ENCODE measurements at places on chromosomes 16 and 17.

DNA sequence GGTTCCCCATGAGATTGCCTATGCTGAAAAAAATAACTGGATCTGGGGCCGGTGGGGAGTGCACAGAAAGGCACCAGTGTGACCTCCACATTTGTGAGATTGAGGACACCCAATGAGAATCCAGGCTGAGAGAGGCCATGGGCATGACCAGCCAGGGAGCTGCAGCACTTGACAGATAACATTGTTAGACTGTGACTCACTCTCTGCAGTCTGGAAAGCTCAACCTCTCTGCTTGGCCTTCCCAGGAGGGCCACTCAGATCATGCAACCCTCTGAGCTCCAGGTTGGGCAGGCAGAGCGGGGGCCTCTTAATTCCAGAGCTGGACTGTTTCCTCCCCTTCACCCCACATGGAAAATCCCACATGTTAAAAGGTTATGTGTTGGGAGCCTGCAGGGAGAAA is 30.1 kb downstream of the FZD2 start:
- DNase-seq, result no peak

GRCh38 chr17:41967921-41968578 is 1.5 kb downstream of the CNP start:
- no peak for DNase-seq

DNA sequence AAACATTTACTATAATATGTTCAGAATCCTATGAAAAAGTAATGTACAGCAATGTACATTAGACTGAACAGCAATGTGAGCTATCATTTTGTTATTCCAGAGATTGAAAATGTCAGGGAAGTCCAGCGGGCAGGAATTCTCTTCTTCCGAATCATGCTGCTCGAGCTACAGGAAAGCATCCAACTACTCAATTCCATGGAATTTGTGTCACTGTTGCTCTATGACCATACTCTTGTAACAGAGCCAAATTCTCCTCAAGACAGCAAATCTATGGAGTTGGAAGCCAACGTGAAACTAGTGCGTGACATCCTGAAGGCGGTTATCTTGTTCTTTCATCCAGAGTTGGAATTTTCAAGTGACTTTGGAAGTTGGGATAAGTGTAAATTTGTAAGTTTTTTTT is 24.8 kb upstream of the NSRP1 start:
- no peak for DNase-seq

- no peak for DNase-seq
Measured at GRCh38 chr17:51682115-51682514, 421.8 kb downstream of the UTP18 start.

- no peak for DNase-seq
Measured at GRCh38 chr17:80706463-80706867, 161.8 kb downstream of the RPTOR start.

- DNase-seq, result no peak
Measured at GRCh38 chr17:39666601-39667261, 1.5 kb upstream of the PNMT start.

- no peak for DNase-seq
Measured at GRCh38 chr16:77987810-77988209, 34.5 kb upstream of the CLEC3A start.

DNA sequence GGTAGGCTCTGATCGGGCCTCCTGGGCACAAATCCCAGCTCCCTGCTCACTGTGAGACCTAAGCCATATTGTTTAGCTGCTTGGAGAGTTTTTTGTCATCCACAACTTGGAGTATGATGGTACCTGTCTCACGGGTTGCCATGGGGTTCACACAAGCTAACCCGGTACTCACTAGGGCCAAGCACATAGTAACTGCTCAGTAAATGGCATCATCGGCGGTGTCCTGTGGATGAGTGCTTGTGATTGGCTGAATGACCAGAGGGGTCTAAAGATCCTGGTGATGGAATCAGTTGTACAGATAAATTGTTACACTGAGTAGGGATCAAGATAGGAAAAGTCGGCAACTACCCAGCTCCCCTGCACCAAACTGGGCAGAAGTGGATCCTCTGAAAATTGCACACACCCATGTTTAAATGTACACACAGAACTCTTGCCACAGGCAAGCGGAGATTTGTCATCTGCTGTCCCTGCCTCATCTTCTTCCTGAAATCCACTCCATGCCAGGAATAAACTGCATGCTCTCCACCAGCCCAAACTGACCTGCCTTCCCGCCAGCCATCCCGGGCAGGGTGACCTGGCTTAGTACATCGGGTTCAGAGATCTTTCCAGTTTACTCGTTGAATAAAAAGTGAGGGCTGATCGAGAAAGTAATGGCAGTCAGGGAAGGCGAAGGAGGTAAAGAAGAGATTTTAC is 6.5 kb downstream of the MAPT start:
- DNase-seq, result no peak

DNA sequence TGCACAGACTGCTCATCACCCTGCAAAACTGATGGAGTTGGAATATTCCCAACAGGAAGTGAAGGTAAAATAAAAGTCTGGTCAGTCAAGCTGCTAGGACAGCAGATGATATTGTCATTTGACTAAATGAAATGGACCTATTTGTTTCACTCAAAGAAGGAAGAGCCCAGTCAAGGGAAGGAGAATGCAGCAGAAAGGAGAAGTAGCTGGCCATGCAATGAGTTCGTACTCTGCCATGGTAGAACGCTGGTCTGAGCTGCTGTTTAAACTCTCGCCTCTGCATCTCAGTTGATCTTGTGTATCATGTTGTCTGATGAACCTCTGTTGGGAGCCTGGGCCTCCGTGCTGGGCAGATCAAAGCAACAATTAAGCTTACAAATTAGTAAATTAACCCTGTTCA is 15.6 kb upstream of the YPEL2 start:
- no peak for DNase-seq

DNA sequence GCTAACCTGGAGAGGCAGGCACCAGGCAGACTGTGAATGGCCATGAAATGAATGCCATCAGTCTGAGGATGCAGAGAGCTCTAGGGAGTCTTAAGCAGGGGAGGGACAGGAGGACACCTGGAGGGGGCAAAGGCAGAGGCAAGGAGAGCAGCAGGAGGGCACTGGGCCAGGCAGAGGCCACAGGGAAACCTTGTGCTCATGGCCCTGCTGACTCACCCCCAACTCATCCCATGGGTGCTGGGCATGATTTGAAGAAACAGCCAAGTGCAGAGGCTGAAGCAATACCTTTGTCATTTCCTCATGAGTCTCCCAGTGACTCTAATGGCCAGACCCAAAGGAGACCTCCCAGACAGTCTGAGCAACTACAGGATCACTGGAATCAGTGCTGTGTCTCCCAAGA is 141.4 kb downstream of the TMEM132E start:
- DNase-seq, result no peak

DNA sequence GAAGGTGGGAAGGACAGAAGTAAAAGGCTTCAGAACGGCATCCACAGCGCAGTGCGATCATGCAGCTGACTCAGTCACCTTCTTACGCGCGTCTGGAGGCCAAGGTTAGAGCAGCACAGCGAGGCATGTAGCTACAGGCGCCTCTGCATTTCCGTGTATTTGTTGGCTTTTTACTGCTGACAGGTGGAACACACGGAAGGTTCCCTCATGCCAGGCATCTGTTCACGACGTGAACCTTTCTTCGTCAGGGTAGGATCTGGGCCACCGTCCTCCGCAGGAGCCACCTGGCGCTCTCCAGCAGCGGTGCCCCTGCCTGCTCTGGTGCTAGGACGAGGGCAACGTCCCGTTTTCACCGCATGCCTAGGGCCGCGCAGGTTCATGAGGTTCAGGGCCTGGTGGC is 15.3 kb downstream of the TMEM204 start:
- DNase-seq, result no peak

DNA sequence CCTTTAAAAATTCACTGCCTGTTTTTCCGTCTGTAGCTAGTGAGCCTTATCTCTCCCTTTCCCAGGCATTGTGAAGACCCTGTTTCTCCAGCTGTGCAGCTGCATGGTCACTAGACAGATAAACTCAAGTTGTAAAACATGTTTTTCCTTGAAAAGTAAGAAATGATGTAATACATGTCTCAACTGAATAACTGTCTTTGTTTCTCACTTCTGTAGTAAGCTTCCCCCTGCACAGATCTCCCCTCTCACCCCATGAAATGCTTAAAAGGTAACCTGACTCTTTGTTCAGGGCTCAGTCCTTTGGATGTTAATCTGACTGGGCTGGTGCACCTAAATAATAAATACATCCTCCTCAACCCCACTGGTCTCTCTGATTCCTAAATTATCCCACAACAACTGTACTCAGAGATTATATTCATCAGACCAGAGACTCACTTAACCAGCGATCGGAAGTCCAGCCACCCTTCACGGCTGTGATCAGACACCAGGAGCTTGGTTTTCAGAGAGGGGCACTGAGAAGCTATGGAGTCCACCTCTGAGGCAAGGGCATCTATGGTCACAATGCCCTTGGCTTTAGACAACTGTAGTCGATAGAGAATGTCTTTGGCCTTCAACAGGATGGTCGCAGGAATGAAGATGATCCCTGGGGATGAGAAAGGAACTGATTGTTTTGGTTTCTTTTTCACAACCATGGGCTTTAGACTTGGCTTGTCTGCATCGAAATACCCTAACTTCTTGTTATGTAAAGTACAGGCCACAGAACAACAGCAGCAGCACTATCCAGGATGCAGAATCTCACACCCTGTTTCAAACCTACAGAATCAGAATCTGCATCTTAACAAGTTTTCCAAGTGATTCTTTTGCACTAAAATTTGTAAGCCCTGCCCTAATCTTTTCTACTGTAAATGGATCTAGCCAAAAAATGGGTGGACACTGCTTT is 15.4 kb downstream of the ACSM1 start:
- no peak for DNase-seq

DNA sequence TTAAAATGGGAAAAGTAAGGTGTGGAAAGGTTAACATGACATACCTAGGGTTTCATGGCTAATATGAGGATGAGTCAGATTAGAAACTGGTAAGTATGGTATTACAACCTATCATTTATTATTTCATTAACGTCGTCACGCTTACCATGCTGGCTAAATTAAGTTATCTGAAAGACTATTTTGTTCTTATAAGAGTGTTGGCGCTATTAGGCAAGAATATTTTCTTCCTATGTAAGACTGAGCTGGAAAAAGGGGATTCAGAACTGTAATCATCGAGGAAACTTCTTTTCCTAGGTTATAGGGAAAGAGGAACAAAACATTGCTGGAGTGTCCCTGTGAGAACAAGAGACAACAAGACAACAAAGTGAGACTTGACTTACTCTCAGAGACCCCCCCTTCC is 440.8 kb downstream of the KCNJ2 start:
- DNase-seq, result no peak

DNA sequence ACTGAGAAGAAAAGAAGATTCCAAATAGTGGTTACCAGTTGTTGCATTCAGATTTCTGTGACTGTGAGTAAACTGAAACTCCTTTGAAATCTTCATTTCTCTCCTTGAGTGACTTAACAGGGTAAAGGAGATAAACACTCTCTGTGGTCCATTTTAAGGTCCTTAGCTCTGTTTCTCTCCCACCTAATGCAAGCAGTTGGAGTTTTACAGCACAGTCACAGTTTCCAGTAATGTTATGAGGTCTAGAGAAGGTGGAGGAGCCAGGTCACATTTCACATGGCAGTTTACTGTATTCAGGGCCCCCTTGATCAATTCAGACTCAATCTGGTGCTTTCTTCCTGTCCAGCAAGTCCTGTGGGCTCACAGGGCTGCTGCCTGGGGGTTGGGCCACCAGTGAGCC is 32.2 kb upstream of the SLC12A3 start:
- no peak for DNase-seq

GRCh38 chr17:41551365-41551764 is 20.5 kb downstream of the KRT9 start:
- no peak for DNase-seq

DNA sequence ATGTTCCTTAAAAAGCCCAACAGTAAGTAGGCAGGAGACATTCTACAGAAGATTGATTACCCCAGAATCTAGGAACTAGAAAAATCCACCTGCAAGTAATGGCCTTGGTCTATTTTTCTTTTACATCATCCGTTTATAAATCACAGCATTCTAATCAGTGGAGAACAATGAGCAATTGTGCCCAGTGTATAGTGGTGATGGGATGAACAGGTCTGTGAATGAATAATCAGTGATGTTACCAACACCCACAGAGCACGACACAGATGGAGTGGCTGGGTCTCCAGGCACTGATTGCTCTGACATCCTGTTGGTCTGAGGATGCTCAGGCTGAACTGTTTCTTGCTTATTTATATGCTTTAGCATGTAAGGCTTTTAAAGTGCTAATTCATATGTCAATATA is 1251.2 kb upstream of the CDH8 start:
- no peak for DNase-seq

DNA sequence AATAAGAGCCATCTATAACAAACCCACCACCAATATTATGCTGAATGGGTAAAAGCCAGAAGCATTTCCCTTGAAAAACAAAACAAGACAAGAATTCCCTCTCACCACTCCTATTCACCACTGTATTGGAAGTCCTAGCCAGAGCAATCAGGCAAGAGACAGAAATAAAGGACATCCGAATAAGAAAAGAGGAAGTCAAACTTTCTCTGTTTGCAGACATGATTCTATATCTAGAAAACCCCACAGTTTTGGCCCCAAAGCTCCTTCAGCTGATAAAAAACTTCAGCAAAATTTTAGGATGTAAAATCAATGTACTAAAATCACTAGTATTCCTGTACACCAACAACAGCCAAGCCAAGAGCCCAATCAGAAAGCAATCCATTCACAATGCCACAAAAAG is 271.8 kb upstream of the AXIN2 start:
- DNase-seq, result no peak

- no peak for DNase-seq
Measured at GRCh38 chr17:57953705-57954396, 1.4 kb downstream of the CUEDC1 start.

GRCh38 chr16:84928679-84929420 is 82.5 kb downstream of the ZDHHC7 start:
- DNase-seq, result no peak

GRCh38 chr17:65183736-65184135 is 46.6 kb downstream of the RGS9 start:
- no peak for DNase-seq

DNA sequence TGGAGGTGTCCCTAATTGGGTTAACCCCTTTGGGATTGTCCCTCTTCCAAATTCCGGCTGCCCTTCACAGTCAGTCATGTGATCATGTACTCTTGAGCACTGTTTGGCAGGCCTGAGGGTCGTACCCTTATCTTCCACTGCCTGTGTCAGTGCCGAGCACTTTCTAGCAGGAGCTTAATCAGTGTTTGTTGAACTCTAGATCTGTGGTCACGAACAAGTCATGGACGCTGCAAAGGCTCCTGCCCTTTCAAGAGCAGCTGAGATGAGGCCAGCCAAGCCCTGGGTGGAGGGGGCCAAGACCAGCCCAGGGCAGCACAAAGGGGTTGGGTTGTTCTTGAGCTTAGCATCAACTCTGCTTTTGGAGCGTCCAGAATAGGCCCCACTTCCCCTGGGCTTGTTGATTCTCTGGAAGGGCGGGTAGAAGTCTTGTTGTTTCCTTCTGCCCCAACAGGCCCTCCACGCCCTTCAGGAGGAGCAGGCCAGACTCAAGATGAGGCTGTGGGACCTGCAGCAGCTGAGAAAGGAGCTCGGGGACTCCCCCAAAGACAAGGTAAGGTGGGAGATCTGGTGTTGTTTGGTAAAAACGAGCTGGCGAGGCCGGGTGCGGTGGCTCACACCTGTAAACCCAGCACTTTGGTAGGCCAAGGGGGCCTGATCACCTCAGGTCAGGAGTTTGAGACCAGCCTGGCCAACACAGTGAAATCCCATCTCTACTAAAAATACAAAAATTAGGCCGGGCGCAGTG is 5.3 kb downstream of the IFI35 start:
- DNase-seq, result no peak

GRCh38 chr17:76270770-76271668 is 5.9 kb downstream of the UBALD2 start:
- DNase-seq, result no peak

All from stimulated activated CD4-positive, alpha-beta T cell treated with anti-CD3 and anti-CD28 coated beads, Interleukin-2, amount 100 ng/mL, for 4 hours (primary cell).